AG08396 (cell line): ENCODE measurements at places on chromosomes 16 and 17.

GRCh38 chr16:62940569-62940968 lies 904.3 kb upstream of the CDH8 start:
- no peak for DNase-seq

GRCh38 chr16:81841722-81842121 lies 62.6 kb downstream of the PLCG2 start:
- DNase-seq: no peak

DNA sequence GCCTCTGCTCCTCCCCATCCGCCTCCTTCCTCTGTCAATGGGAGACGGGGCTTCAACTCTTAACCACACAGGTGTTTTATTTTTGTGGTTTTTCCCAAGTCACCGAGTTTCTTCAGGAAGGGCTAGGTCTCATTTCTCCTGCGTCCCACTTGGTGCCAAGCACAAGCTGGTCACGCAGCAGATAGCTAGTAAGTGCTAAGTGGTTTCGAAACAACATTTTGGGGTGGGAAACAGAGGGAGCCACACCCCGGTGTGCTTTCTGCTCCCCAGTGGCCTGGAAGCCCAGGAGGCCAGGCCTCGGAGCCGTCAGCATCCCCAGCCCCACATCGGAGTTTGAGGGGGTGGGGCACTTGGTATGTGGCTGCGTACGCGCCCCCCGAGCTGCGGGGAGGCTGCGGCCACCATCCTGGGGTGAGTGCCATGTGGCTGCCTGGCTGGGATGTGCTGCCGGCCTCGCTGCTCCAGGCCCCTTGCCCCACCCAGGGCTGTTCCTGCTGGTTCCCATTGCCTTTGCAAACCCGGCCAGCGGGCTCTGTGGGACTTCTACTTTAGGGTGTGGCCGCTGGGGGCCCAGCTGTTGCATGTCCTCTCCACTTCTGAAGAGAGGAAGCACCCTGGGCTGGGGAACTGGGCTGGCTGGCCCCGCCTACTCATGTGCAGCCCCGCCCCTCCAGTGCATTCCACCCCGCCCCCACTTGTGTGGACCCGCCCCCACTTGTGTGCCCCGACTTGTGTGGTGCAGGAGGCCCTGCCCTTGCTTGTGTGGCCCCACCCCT lies 55.6 kb downstream of the BAIAP2 start:
- DNase-seq: peak; percentile 67

DNA sequence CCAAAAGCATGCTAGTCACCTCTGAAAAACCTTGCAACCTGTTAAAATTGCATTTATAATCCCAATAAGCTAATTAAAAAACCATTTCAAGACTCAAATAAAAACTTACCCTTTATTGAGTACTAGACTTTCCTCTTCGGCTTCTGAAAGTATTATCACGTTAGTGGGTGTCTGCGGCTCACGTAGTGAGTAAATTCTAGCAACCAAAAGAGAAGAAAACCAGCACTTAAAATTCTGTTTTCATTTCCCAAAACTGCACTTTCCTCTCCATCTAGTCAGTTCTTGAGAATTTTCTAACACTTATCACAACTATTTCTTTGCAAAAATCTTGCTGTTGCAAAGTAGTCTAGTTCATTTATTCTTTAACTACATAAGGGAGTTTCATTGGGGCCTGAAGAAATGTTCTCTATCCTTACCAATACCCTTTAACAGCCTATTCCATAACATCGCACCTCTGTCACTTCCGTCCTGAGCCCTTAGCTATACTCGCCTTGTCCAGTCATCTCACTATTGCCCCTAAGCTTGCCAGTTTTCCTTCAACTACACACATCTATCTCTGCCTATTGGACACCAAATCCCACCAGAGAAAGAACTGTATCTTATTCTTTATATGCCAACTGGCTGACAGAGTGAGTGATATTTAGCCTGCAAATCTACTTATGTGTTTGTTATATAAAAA lies 8.7 kb downstream of the NUP88 start:
- DNase-seq: no peak

GRCh38 chr16:89484923-89485679 lies 5.3 kb downstream of the ANKRD11 start:
- DNase-seq: no peak

DNA sequence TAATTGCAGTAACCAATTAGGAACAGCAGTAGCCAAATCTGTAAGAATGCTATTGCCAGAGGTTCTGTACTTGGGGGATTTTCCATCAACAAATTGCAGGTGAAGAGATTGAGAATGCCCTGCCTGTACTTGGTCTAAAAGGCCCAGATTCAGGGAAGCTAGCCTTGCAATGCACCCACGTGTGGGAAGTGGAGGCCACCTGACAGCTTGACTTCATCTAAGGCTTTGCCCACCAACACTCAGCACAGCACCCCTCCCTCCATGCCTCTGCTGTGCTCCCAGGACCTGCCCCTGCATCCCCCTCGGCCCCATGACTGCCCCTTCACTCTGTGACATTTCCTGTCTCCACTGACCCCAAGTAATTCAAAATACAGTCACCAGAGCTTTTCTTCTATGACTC lies 79.1 kb upstream of the CDH5 start:
- DNase-seq: no peak

- no peak for DNase-seq
Observed at GRCh38 chr17:83170571-83171260, 91.3 kb downstream of the METRNL start.

GRCh38 chr17:22268214-22268911 lies 576.0 kb downstream of the KCNJ18 start:
- DNase-seq: no peak

- no peak for DNase-seq
Observed at GRCh38 chr16:10070591-10070990, 111.6 kb downstream of the GRIN2A start.

GRCh38 chr16:56841233-56841632 lies 23.8 kb upstream of the SLC12A3 start:
- DNase-seq: peak; percentile 34

DNA sequence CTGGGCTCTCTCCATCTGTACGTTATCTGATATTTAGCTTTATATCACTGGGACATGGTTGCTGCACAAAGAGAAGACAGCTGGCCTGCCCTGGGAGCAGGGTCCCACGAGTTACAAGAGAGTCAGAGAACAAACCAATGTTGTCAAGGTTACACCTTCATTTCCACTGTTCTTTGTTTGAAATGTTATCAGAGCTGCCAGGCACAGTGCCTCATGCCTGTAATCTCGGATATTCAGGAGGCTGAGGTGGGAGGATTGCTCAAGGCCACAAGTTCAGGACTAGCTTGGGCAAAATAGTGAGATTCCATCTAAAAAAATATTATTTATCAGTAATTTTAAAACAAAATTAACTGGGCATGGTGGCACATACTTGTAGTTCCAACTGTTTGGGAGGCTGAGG lies 34.6 kb downstream of the ATP6V0A1 start:
- no peak for DNase-seq

DNA sequence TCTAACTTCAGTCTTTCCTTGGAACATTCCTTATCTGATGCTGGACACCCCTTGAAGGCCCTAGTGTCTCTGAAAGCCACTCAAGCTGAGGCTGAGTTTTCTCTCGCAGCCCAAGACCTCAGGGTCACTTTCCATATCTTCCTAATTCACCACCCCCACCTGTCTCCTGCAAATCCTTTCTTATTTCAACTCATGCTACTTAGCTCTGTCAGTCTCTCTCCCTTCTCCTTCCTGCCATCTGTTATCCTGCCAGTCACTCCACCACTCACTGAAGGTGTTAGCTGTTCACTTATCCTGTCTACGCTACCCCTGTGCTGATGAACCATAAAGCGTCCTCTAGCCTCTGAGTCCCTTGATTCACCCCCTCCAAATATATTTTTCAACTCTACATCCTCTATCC lies 143.9 kb upstream of the SHISA6 start:
- no peak for DNase-seq

GRCh38 chr17:15658296-15658695 lies 25.8 kb downstream of the TRIM16 start:
- no peak for DNase-seq

GRCh38 chr17:7972131-7972785 lies 30.2 kb upstream of the GUCY2D start:
- no peak for DNase-seq

GRCh38 chr16:11916524-11917285 lies 949 bp upstream of the GSPT1 start:
- DNase-seq: peak; percentile 64

DNA sequence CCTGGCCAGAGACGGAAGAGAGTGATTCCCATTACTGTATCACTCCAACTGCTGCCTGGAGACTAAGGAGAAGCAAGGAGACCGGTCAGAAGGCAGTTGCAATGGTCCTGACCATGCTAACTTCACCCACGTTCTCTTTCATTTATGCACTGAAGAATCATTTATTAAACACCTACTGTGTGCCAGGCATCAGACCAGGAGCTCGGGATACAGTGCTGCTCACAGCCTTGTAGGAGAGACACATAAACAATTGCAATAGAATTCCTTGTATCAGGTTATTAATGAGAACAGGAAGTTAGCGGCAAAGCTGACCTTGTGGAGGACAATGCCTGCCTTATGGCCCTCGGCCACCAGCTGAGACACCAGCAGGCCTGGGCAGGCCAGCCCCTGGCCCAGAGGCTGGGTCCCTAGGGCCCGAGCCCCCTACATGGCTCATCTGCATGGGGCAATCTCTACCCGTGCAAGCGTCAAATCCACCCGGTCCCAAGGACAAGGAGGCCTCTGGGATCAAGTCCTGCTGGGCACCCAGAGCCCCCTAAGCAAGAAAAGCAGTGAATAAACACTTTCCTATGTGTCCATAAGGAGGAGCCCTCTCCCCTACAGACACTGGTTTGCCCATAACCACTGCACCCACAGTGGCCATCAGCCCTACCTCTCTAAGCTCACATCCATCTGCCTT lies 8.6 kb upstream of the ENPP7 start:
- DNase-seq: no peak

DNA sequence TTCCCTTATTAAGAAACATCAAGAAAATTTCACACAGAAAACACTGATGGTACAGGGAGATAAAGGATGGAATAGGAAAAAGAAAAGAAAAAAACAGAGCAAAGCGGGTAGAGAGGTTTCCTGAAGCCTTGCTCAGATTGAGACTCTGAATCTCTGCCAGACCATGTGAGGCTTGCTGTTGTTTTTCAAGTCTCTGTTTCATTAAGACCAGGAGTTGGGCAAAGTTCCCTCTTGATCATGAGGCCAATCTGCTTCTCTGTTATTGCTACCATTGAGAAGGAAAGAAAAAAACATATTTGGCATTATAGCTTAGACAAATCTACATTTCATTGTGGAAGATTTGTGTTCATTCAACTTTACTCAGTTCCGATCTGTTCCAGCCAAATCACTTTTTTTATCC lies 201.6 kb upstream of the SOX9 start:
- DNase-seq: no peak

GRCh38 chr16:85266857-85267256 lies 154.6 kb upstream of the CIBAR2 start:
- no peak for DNase-seq

DNA sequence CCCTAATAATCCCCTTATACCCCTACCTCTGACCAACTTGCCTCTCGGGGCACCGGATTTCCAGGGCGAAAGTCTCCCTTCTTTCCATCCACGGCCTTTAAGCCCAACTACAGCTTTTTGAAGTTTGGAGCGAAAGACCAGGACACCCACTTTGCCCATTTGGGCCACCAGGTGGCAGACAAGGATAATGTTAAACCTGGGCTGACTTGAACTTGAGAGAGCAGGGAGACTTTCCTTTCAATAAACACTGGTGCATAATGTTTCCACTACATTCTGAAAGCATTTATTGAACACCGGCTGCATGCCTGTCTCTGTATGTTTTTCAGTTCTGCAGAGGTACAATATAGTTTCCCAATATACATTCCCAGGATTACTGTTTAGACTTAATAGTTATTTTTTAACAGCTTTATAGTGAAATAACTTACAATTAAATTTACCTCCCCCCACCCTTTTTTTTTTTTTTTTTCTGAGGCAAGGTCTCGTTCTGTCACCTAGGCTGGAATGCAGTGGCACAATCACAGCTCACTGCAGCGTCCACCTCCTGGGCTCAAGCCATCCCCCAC lies 6.9 kb upstream of the CES3 start:
- DNase-seq: peak; percentile 81

DNA sequence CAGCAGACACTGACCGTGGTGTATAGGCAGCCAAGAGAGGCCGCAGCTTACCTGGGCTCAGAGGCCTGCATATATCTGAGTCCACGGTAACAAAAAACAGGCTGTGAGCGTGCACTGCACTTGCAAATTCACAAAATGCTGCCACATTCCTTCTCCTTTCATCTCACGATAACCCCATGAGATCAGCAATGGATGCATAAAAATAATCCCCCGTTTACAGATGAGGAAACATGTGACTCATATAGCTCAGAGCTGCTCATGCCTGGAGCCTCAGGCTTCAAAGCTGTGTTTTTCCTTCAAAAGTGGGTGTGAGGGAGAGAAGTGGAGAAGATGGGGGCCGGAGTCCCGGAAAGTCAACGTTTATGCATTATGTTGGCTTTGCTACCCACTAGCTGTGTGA lies 118.3 kb upstream of the FOXF1 start:
- DNase-seq: peak; percentile 61

DNA sequence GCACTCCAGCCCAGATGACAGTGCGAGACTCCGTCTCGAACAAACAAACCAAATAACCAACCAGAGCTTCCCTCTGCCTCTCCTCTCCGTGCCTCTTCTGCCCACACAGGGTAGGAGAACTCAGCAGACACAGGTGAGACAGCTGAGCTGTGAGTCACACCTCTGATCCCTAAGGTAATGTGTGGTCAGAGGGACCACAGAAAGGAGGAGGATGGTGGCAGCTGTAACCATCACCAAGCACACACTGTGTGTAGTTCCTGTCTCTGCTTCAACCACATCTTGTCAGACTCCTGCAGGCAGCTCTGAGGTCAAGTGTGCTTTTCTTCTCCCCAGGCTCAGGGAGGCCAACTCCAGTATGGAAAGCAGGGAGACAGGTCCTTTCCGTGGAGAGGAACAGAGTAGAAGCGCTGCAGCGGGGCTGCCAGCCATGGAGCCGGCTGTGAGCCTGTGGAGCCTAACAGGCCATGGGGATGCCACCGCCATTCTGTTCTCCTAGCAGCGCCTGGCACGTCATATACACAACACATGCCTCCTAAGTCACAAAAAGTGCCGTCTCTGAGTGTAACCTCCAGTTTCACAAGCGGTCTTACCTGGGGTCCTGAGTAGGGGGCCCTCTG lies 7.1 kb downstream of the NUDT16L1 start:
- peak; percentile 5 for DNase-seq

DNA sequence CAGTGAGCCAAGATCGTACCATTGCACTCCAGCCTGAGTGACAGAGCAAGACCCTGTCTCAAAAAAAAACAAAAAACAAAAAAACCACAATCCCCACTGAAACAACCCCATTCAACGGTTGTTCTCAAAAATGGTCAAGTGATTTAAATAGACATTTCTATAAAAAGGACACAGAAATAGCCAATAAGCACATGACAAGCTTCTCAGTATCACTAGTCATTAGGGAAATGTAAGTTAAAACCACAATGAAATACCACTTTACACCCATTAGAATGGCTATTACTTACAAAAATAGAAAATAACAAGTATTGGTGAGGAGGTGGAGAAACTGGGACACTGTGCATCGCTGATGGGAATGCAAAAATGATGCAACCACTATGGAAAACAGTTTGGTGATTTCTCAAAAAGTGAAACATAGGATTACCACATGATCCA lies 26.6 kb upstream of the MYLK3 start:
- DNase-seq: no peak
